Hematopoietic multipotent progenitor cell treated with erythropoietin and hydrocortisone succinate and interleukin-3 and kit ligand, for 17 days (in vitro differentiated cells): ENCODE measurements at places on chromosomes 4 and X.

DNA sequence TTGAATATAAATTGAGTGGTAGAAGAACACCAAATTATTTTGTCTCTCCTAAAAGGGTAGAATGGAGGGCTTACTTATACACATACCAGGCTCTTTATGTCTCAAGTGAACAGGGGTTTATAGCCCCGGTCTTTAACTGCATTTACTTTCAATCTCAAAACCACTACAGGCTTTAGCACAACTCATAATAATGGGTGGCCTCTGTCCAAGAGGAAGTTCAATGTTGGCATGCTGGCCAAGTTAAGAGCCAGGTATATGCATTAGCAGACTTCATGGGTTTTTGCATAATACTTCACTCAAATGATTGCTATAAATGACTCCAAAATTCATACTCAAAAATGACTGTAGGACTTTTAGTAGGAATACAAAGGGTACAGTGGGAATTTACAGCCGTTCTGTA lies 118.5 kb upstream of the OTUD4 start:
- no peak for DNase-seq

GRCh38 chr4:52241916-52242315 lies 190.8 kb downstream of the SPATA18 start:
- no peak for DNase-seq

GRCh38 chr4:53802500-53802899 lies 211.2 kb upstream of the LNX1 start:
- no peak for DNase-seq

DNA sequence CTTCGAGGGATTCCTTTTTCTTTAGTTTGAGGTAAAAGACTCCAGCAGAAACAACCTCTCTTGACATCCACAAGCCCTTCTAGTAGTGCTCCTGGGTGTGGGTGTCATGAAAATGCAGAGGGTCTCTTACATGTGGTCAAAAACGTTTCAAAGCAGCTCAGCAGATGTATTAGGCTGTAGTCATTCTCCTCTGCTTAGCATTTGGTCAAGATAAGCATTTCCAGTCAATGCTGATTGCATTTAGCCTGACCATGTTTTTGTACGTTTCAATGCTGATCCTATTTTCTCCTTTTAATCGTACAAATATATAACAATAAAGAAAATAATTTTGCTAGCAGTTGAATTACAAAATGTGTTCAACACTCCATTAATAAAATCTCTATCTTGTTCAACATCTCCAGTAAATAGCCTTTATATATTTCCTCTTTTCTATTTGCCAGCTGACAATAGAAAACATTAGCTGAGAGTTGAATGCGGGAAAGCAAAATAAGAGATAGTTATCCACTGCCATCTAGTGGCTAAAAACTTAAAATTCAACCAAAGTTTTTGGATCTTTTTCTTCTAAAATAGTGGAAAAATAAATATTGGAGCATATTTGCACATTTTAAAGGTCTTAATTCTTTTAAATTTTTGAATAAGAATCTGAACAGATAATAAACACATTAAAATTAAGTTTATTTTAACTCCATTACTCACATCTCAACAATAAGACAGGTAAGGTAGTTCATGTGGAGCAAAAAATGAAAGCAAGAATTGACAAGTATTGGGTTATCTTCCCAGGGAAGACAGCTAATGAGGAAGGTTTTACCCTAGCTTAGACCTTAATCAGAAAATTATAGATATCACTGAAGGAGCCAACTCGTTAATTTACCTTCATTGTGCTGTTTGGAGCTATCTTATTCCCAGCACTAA lies 15.2 kb upstream of the PACRGL start:
- DNase-seq: peak; percentile 17

- DNase-seq: peak; percentile 58
Measured at GRCh38 chrX:48784726-48785125, 1.7 kb upstream of the GATA1 start.

- no peak for DNase-seq
Measured at GRCh38 chr4:156692016-156692415, 279.6 kb downstream of the PDGFC start.

GRCh38 chr4:143326735-143327134 lies 9.9 kb upstream of the GAB1 start:
- DNase-seq: no peak

DNA sequence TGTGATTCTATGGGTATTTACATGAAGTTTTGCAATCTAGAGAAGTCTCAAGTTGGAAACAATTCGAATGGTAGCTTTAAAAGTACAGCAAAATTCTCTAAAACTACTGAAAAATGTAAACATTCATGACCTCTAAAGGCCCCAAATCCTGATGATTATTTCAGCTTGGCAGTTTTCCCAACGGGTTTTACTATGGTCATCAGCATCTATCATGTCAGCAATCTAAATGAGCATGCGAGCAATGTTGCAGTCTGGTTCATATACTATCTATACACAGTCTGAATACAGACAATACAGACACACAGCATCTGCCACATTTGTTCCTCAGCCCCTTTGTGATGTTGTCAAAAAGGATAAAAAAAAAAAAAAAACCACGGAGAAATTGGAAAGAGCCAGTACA lies 790.3 kb upstream of the HTR2C start:
- DNase-seq: no peak

GRCh38 chrX:150062292-150063137 lies 124.2 kb upstream of the EOLA2 start:
- no peak for DNase-seq

DNA sequence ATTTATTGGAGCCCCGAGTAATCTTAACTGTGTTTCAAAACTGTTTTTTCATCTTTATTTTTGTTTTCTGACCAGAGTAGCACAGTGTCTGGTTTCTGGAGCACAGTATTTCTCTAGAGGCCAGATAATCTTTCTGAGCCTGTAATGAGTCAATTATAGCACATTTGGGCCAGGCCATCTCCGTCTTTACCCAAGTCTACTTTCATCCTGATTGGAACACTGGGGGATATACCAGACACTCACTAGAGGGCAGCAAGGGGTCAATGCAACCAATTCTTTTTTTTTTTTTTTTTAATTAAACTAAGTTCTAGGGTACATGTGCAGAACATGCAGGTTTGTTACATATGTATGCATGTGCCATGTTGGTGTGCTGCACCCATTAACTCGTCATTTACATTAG lies 282.0 kb downstream of the ARHGAP24 start:
- no peak for DNase-seq

DNA sequence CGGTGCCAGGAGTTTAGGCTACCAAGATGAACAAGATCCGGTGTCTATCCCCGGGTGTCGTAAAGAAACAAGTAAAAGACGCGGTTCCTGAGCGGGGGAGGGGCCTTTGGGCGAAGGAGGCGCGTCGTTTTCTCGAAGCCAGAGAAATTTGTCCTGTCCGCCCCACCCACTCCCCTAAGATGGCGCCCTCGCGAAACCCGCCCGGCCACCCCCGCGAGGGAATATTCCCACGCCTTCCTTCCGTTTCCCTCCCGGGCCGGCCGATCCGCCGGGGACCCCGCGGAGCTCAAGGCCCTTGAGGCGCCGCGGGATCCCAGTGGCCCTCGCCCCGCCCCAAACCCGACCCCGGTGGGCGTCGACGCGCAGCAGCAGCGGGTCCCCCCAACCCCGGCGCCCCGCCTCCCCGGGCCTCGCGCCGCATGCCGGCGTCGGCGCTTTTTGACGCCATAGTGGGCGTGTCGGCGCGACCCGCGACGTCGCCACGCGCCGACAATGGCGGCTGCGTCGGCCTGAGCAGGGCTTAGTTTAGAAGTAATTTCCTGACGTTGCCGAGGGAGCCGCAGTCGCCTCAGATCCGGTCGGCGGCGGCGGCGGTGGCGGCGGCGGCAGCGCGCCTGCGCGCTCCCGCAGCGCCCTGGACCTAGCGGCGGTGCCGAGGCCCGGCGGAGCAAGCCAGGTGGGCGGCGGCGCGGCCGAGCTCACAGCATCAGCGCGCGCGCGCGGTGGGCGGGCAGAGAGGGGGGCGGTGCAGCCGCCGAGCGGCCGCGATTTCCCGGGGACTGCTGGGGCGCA lies 432 bp upstream of the HTATSF1 start:
- peak; percentile 80 for DNase-seq

GRCh38 chr4:74005528-74005927 lies 7.1 kb upstream of the CXCL5 start:
- no peak for DNase-seq

DNA sequence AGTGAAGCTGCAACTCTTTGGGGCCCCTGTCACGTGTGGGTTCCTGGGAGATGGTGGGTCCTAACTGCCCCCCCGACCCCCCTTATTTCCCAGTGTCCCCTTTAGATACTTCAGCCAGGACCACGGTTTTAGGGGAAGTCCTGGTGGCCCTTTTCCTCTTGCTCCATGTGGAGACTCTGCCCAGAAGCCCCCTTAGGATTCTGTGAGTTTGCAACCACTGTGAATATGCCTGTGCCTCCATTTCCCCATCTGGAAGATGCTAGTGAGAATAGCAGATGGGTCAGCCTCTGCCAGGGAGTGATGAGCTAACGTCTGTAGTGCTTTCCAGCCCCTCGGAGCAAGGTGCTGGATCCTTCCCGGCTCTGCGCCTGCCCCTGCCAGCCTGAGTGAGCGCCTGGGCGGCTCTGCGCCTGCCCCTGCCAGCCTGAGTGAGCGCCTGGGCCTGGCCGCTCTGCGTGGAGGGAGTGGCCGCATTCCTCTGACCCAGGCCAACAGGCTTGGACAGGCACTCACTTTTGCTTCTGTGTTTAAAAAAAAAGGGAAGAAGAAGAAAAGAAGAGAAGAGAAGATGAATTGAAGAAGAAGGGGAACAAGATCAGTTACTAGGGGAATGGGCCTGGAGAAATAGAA lies 6.7 kb upstream of the CITED1 start:
- DNase-seq: no peak

GRCh38 chr4:84691800-84692199 lies 108.9 kb downstream of the CDS1 start:
- DNase-seq: no peak

DNA sequence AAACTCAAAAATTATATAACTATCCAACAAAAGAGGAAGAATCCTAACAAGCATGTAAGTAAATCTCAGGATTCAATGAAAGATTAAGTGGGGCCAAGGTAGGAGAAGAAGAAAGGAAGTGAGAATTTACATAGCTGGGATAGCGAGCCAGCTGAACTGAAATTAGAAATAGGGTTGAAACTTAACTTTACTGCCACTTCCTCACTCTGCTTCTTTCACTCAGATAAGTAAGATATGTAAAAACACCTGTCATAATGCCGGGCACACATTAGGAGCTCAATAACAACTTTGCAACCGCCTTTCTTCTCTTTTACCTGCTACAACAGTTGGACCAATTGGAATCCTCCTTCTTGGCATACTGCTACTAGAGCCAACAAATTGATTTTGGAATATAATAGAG lies 129.4 kb downstream of the CNKSR2 start:
- no peak for DNase-seq

DNA sequence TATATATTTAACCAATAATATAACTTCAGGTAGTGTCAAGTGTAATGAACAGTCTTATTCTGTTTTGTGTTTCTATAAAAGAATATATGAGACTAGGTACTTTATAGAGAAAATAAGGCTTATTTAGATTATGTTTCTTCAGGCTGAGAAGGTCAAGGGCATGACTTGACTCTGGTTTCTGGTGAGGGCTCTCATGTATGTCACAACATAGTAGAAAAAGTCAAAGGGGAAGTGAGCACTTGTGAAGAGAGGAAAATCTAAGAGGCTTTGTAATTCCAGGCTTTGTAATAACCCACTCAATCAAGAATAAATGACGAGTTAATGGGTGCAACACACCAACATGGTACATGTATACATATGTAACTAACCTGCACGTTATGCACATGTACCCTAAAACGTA lies 27.6 kb downstream of the PRR32 start:
- no peak for DNase-seq

- DNase-seq: no peak
Measured at GRCh38 chrX:38970074-38970473, 168.8 kb downstream of the MID1IP1 start.

DNA sequence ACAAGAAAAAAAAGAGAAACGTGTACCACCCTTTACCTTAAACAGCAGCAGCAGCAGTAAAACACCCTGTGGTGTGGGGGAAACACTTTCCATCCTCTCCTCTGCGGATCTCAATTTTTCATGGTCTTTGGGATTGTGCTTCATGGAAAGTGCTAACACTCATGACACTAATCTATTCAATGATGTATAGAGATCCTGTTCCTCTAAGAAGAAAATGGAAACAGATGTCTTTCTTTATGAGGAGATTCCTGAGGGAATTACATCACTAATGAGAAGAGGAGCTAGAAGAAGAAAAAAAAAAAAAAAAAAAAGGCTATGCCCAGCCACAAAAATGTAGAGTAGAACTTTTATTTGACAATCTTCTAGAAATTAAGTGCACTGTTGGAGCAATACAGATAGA lies 62.9 kb upstream of the NDST3 start:
- DNase-seq: no peak

GRCh38 chr4:34372815-34373214 lies 1871.5 kb downstream of the ARAP2 start:
- DNase-seq: no peak

DNA sequence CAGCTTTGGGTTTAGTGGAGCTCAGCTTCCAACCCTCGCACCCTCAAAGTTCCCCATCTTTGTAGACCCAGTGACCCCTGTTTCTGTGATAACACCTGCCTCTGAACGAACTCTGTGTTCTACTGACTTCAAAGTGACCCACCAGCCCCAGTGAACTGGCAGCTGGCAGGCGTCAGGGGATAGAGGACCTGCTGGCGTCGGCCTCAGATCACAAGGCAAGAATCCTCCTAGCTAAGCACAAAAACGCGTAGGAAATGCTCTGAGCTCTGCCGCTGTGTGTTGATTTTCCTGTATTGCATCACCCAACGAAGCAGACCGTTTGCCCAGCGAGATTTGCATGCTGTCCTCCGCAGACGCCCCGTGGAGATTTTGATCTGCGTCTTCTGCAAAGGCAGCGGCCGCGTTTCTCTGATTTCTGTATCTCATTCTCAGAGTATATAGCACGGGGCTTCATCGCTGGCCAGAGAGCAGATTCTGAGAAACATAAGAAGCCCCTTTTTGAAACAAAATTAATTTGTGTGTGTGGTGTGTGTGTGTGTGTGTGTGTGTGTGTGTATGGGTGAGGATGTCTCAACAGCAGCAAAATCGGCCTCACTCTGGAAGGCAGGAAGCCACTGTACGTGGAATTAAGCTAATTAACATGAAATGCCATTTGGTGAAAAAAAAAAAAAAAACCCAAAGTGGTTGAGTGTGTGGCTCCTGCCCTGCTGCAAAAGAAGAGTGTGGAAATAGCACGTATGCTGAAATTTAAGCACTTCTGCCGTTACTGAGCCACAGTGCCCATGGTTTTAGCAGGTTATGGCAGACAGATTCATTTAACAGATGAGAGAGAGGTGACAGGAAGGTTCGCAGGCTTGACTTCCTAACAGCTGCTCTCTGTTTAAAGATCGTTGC lies 29.2 kb upstream of the ASMTL start:
- no peak for DNase-seq

DNA sequence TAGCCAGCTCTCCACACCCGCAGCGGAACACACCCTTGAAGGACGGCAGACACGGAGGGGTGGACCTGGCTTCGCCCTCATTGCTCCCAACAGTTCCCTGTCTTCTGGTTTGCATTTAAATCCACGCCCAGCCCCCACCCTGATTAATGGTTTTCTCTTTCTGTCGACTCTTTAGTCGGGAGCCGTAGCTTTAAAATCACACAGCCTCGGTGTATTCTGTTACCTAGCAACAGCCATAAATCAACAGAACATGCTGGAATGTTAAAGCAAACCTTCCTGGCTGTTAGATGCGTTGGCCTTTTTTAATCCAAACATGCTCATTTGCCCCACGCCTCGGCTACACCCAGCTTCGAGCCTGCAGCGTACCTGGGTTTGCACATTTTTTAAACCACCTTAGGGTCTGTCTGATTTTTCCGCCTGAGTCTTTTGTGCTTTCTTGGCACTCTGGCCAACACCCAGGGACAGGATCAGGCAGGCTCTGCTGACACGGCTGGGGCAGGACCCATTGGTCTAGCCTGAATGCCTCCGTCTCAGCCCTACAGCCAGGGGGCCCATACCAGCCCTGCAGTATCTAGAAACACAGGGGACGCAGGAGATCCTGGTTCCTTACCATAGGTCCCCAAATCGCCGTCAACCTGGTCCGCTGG lies 21.4 kb upstream of the PPP2R2C start:
- no peak for DNase-seq
